ENCODE measurements at places on chromosomes 4 and X. TPM values are rescaled to one million over a fixed set of nuclear protein-coding genes. Genes with fewer than 3 reads are reported as not detected.

The BTK gene
- 0.11 TPM for total RNA-seq

The ATOH1 gene
- not detected for total RNA-seq

The TMEM156 gene
- total RNA-seq: 16.6 TPM

The GNRHR gene
- total RNA-seq: not detected

The PASD1 gene
- total RNA-seq: not detected

All from A549 treated with AZD2906 at 1 μM for 4 hours (cell line).